ENCODE measurements at places on chromosomes 5 and 9.

GRCh38 chr9:106621313-106622163 lies 241.4 kb upstream of the ZNF462 start:
- DNase-seq: no peak

DNA sequence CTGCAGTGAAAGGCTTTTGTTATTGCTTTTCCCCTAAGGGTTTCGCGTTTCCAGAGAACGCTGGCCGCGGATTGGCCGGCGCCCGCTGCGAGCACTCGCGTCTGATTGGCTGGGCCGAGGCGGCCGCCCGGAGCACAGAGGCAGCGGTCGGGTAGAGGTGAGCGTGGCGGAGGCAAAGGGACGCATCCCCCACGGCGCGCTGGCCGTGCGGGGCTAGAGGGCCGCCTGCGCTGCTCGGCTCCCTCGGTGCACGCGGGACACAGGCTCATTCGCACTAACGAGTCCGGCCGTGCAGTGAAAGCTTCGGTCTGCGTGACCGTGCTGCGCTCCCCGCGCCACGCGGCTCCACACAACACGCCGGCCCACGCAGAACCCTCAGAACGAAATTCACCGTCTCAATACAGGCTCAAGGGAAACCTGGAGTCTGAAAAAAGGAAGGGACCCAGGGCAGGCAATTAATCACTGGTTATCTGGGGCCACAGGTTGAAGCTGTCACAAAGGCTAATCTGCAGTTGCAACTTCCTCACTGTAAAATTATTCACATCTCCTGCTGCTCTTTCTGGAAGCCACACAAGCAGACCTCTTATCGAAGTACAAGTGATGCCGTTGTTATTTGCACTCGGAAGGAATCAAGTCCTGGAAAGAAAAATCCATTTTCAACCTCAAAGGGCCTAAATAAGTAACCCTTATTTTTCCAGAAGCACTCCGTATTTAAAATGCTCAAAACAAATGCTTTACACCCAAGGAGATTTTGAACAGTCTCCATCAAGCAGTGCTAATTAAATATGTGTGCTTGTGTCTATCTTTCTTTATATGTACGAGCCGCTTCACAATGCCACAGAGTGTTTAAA lies 94.6 kb downstream of the ZNF608 start:
- peak; percentile 49 for DNase-seq

DNA sequence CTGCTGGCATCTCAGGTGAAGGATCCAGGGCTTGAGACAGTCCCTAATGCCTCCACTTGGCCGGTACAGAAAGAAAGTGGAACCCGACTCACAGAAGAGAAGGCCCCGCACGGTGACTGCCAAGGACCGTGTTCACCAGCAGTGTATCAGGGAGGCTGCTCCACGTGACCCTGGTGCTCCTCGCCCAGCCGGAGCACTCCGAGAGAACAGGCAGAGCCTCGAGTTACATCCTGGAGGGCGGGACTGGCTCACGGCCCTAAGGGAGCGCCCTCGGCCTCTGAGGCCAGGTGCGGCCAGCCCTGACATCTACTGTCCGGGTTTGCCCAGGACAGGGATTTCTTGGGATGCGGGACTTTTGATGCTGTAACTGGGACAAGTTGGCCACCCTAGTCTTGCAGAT lies 104.0 kb upstream of the SARDH start:
- peak; percentile 77 for DNase-seq

DNA sequence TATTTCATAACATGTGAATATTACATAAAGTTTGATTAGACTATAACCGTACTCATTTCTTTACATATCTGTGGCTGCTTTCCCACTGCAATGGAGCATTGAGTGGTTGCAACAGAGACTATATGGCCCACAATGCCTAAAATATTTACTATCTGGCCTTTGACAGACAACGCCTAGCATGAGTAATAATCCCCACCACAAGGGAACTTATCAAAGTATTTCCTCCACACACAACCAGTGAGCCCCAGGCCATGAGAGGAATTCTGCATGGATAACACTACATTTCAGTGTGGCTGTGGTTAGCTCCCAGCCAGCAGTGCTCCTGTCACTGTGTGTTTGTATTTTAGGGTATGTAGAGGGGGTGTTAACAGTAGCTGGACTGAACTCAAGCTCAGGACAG lies 54.8 kb downstream of the FAM81B start:
- DNase-seq: no peak

- no peak for DNase-seq
These were observed 171.1 kb downstream of the ARHGAP26 start for GRCh38 chr5:142941245-142941644.

GRCh38 chr5:55540024-55540423 lies 5.3 kb upstream of the PLPP1 start:
- DNase-seq: no peak

- DNase-seq: no peak
These were observed 28.7 kb downstream of the ANKRD33B start for GRCh38 chr5:10592601-10593000.

- DNase-seq: no peak
These were observed 80.8 kb upstream of the IER5L start for GRCh38 chr9:129258823-129259301.

DNA sequence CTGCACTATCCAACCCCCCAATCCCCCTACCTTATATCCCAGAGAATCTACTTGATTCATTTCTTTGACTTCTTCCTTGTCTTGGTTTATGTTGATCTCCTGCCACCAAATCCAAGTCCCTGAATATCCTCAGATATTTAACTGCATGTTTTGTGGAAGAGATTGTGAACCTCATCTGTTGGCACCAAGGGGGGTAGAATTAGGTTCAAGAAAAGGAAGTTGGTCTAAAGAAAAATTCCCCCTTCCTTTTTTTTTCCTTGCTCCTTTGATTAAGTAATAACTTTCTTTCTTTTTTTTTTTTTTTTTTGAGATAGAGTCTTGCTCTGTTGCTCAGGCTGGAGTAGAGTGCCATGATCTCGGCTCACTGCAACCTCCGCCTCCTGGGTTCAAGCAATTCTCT lies 526 bp upstream of the CD14 start:
- no peak for DNase-seq

DNA sequence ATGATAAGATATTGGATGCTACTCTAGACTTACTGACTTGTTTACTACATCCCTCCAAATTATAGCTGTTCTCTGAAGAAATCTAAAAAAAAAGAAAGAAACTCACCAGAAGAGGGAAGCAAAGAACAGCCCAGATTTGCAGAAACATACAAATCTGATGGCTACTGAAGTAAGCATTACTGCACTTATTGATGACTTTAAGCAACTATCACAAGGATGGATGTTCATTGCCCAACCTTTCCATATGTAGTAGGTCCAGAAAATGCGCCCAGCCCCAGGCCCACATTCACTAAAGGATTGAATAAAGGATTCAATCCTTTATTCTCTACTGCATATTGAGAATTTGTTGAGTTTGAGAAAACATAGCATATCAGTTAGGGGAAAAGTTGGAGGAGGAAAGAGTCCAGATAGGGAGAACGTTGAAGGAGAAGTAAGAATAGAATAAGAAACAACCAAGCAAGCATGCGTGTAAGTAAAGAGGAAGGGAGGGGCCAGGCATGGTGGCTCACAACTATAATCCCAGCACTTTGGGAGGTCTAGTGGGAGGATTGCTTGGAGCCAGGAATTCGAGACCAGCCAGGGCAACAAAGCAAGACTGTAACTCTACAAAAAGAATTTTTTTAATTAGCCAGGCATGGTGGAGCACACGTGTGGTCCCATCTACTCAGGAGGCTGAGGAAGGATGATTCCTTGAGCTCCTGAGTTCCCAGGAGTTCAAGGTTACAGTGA lies 33.8 kb upstream of the DTWD2 start:
- DNase-seq: no peak

GRCh38 chr9:109422641-109423040 lies 75.5 kb downstream of the PTPN3 start:
- DNase-seq: no peak

- DNase-seq: no peak
These were observed 20.0 kb upstream of the ZNF782 start for GRCh38 chr9:96874201-96874785.

DNA sequence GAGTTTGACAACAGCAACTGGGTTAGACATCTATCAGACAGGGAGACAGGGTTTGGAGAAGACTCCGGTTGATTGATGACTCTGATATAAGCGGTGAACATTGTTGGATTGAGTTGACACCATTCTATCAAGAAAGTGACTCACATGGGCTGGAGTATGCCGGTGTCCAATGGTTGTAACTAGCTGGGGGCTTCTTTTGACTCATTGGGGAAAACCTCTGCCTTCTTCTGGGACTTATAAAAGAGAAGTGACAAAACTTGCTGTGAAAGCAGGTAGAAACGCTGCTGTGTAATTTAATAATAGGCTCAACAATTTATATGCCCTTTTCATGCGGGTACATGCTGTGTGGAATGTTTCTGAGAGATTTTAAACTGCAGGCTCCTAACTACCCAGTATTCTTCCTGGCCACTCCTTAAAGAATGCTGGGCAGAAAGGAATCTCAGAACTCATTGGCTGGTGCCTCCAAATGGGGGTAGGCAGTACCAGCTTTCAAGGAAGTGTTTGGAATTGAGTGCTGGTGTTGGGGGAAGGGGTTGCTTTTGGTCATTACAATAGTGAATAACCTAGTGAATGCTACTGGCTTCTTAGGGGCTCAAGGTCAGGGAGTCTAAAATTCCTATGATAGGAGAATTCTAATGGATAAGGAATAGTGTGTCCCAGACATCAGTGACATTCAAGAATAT lies 43.9 kb downstream of the FYB1 start:
- DNase-seq: no peak

- no peak for DNase-seq
These were observed 45.1 kb downstream of the PDE8B start for GRCh38 chr5:77255617-77256016.

DNA sequence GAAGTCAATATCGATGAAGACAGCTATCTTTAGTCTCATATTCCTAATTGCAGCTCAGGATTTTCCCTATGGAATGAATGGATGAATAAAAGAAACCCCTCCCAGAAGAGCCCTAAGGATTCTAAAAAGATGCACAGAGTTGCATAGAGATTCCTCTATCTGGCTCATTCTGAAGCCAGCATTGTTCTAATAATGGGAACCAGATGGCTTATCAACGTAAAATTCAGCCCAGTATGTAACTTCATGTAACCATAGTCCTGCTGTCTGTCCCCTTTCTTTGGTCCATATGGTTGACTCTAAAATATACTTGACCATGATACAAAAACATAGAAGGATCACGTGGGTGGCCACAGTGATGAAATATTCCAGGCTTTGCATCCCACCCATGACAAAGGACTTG lies 508.6 kb downstream of the RASEF start:
- DNase-seq: no peak

- DNase-seq: peak; percentile 88
These were observed 25.8 kb downstream of the UGT3A2 start for GRCh38 chr5:36040651-36041536.

GRCh38 chr5:7181841-7182240 lies 214.1 kb upstream of the ADCY2 start:
- no peak for DNase-seq

DNA sequence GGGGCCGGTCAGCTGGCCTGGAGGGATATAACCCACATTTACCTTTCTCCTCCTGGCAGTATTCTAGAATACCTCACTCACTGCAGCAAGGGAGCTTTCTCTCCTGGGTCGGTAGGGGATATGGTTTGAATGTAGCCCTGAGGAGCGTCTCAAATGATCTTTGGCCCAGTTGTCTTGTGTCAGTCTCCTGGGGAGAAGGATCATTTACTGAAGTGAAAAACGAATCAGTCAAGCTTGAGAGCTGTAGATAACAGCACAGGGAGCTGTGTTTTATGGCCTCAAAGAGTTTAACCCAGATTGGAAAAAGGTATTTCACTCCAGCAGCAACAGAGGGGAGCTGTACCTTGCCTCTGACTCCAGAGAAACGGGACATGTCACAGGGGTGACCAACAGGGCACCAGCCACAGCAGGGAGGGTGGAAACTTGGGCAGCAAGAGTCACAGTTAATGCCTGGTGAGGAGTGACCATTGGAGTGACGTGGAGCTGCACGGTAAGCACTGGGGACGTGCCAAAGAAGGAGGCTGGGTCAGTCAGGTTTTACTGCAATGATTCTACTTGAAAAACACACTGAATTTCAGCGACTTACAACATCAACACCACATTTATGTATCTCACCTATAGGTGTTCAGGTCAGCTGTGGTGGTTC lies 29.8 kb upstream of the ZFR start:
- DNase-seq: no peak

- DNase-seq: no peak
These were observed 25.4 kb downstream of the AKNA start for GRCh38 chr9:114362394-114362793.

DNA sequence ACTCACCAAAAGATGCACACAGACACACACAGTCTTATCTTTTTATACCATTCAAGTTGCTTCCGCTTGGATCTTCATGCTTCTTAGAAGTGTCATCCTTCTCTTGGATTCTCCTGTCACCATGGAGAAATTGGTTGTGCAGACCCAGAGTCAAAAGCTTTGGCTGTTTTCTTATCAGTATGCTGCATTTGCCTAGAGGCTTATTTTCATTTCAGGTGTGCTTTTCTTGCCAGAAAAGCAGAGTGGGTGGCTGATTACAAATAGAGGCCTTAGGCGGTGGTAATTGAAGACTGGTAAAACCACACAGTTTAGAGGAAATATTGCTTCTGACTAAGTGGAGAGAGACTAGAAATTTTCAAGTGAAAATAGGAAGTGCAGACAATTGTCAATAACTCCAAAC lies 70.2 kb upstream of the TLE4 start:
- no peak for DNase-seq

DNA sequence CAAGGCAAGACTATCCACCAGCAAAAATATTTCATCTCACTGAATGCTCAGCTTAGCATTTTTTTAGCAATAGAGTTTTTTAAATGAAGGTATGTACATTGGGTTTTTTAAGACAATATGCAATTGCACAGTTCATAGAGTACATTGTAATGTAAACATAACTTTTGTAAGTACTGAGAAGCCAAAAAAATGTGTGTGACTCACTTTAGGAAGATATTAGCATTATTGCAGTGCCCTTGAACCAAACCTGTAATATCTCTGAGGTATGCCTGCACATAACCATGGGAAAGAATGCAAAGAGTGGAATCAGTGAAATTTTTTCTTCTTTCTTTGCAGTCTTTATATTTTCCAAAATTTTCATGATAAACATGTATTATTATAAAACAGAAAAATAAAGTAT lies 1533.3 kb upstream of the WWC1 start:
- DNase-seq: no peak

- DNase-seq: no peak
These were observed 458.5 kb downstream of the MAT2B start for GRCh38 chr5:163963881-163964280.

GRCh38 chr9:33250458-33250995 lies 10.6 kb downstream of the SPINK4 start:
- no peak for DNase-seq

- no peak for DNase-seq
These were observed 887 bp upstream of the PDE8B start for GRCh38 chr5:77209495-77210090.

DNA sequence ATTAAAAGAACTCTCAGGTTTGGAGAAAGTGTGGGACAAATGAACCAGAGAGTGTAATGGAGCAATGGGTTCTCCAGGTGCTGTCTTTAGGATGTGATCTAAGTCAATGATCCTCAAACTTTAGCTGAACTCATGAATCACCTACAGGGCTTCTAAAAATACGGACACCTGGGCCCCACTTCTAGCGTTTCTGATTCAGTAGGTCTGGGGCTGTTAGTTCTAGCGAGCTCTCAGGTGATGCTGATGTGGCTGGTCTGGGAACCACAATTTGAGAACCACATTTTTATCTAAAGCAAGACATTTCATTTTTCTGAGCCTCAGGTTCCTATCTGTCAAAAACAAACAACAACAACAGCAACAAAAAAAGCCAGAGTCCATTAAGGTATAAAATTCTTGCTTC lies 35.1 kb upstream of the PCA3 start:
- DNase-seq: no peak
